ENCODE measurements at places on chromosomes 3 and 15. TPM values are rescaled to one million over a fixed set of nuclear protein-coding genes. Genes with fewer than 3 reads are reported as not detected.
A peak's percentile ranks its signal among the peaks of the same experiment; 100 is the strongest.

DNA sequence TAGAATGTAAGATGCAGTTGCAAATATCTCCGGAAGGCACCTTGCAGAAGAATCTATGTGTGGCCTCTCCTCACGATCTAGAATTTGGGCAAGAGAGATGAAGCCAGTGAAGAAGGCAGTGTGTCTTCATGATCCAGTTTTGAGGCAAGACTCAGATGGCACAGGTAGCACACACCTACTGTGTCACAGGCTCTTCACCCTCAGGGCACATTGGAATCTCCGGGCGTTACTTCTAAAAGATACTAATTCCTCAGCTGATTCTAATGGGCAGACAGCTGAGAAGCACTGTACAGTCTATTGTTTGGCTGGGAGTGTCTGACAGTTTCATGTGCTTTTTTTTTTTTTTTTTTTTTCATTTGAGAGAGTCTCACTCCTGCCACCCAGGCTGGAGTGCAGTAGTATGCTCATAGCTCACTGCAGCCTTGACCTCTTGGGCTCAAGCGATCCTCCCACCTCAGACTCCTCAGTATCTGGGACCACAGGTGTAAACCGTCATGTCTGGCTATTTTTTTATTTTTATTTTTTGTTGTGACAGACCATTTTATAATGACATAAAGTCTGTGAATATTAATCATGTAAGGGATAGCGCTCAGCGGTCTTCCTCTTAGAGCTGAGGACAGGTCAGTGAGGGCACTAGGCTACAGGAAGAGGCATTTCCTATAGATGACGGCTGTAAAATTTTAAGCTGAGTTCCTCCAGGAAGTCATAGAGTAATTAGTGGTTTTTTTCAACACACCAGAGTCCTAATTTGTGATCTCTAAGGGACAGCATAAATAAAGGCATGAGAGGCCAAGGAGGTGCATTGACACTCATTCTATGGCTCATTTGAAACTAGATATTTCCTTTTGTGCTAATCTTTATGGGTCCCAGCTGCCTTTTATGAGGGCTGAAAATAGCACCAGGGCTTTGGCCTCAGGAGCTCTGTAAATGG lies 4.0 kb downstream of the C3orf52 start:
- DNase-seq = no peak

CLSTN2 gene
- total RNA-seq = 3.9 TPM

DNA sequence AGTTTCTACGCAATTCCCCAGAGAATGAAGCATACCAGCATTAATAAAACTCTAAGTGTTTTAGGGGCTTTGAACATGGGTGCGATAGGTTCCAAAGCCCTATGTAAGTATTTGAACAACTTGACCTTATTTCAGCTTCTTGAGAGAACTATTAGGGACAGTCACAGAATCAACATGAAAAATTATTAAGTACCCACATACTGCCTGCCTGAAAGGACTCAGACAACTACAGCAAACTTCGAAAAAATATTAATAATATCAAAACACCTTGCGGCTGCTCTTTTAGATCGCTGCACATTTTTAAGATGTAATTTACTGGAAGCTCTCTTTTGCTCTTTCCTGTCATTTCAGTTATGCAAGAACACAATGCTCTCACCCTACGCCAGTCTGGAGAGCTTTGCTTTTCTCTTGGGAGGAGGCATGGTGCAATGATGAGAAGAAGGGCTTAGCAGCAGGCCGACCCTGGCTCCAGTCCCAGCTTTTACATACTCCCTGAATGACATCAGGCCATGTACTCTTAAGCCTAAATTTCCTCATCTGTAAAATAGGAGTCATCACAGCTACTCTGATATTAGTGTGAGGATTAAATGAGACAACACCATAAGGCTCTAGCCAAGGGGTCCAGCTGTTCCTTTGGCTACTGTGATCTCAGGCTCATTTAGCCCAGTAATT lies 640.7 kb downstream of the FHIT start:
- peak; percentile 70 for DNase-seq

DNA sequence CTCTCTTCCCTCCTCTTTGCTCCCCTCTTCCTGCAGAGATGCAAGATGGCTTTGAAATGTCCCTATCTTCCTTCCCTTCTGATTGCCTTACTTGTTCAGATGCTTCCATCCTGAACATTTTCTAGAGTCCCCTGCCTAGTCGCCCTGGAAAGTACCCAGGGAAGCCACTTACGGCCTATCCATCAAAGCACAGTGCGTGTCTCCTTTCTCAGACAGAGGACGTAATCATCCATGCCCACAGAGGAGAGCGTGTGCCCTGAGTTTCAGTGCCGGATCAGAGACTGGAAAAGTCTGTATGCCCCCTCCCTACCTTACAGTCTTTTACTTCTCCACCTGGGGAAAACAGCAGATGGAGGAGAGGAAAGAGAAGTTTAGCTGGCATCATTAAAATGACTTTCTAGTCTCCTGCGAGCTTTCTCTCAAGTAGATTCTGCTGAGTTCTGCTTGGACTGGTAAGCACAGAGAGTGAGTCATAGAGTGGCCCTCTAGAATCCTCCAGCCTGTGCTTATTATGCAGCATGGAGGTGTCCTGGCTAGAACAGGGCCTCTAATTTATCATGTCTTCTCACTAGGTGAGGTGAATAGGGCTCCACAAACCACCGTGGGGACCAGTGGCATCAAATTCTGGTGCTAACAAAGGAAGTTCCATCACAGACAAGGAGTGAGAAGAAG lies 114.6 kb downstream of the SLCO3A1 start:
- DNase-seq = no peak

GRCh38 chr3:123158899-123159390 lies 42.8 kb upstream of the SEC22A start:
- DNase-seq = no peak

- DNase-seq = no peak
These were observed 3.8 kb downstream of the CMTM7 start for GRCh38 chr3:32395496-32395895.

- DNase-seq = no peak
These were observed 994 bp downstream of the MESP1 start for GRCh38 chr15:89749951-89750559.

DNA sequence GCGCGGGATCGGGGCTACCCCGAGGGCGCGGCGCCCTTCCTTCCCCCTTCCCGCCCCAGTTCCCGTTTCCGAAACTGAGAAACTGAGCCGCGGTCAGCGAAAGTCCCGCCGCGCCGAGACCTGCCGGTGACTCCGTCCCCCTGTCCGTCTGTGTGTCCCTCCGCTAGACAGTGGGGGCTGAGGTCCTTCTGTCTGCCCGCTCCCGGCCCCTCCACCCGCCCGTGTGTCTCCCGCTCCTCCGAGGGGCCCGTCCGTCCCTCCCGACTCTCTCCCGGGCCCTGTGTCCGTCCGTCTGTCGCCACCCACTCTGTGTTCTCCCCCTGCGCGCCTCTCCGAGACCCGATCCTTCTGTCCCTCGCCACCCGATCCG lies 426 bp downstream of the PRKCD start:
- DNase-seq = no peak

CHAC1 gene
- total RNA-seq = 35.4 TPM

SLC28A1 gene
- total RNA-seq = not detected

DNA sequence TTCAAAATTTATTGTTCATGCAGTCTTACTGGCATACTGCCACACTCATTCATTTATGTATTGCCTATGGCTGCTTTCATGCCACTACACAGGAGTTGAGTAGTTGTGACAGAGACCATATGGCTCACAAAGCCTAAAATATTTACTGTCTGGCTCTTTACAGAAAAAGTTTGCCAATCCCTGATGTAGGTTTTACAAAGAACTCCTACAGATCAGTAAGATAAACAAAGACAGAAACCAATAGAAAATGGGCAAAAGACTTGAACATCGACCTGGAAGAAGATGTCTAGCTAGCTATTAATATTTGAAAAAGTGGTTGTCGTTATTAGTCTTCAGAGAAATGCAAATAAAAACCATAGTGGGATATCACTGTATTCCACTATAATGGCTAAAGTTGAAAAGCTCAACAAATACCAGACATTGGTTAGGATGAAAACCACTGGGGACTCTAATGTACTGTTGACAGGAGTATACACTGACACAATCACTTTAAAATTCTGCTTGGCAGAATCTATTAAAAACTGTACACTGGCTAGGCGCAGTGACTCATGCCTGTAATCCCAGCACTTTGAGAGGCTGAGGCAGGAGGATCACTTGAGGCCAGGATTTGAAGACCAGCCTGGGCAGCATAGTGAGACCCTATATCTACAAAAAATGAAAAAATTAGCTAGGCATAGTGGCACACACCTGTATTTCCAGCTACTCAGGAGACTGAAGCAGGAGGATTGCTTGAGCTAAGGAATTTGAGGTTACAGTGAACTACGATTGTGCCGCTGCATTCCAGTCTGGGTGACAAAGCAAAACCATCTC lies 87.7 kb downstream of the NEO1 start:
- no peak for DNase-seq

LRRC34 gene
- 0.43 TPM for total RNA-seq

GRCh38 chr15:78804391-78804792 lies 6.9 kb downstream of the ADAMTS7 start:
- DNase-seq = no peak

- DNase-seq = no peak
These were observed 23.4 kb upstream of the NOX5 start for GRCh38 chr15:68990992-68991500.

KY gene
- not detected for total RNA-seq

GRCh38 chr3:12155828-12156227 lies 2.9 kb downstream of the TIMP4 start:
- peak; percentile 58 for DNase-seq

SCAANT1 gene
- not detected for total RNA-seq

DNA sequence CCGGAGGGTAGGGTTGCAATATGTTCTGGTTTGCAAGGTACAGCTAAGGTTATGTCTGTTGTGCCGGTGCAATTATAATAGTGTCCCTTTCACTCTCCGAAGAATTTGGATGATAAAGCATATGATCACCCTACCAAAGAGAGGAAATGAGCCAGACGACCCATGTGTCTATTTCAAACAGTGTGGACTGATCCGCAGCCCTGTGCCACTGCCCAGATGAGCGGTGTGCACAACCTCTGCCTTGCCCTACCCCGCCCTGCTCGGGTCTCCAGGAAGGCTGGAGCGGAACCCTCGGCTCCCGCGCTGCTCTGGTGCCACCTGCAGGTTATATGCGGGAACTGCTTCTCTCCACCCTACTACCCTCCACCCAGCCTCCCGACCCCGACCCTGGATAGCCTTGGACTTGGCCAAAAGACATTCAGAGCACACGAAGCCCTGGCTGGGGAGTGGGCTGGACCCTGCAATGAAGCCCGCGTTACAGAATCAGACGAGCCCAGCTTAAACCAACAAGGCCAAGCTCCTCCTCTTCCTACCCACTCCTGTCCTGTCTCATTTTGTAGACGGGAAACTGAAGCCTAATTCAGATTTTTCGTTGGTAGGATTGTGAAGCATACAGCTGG lies 68.4 kb upstream of the CHRNB4 start:
- DNase-seq = peak; percentile 47

NEO1 gene
- 47.7 TPM for total RNA-seq

GOLGA6B gene
- not detected for total RNA-seq

DNA sequence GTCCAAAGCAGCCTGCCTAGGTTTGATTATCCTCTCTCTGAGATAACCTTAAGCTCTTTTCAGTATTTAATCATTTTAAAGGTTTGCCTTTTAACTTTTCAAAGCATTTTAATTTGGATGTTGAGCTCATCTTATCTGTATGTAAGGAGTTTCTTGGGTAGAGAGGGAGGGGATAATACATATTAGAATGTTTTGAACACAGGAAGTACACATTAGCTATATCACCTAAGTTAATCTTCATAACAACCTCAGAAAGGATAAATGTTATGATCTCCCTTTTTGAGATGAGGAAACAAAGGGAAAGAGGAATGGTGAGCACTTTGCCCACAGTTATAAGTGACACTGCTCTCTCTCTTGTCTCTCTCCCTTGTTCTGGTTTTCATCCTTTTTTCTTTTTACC lies 2.2 kb upstream of the CD47 start:
- no peak for DNase-seq

GRCh38 chr3:38349684-38350359 lies 3.2 kb downstream of the XYLB start:
- no peak for DNase-seq

TF gene
- not detected for total RNA-seq

GRCh38 chr3:188687389-188687788 lies 484.4 kb upstream of the TPRG1 start:
- DNase-seq = peak; percentile 71

GRCh38 chr15:71746719-71747118 lies 63.6 kb upstream of the NR2E3 start:
- no peak for DNase-seq

GRCh38 chr3:135263331-135263730 lies 468.3 kb downstream of the EPHB1 start:
- no peak for DNase-seq

DNA sequence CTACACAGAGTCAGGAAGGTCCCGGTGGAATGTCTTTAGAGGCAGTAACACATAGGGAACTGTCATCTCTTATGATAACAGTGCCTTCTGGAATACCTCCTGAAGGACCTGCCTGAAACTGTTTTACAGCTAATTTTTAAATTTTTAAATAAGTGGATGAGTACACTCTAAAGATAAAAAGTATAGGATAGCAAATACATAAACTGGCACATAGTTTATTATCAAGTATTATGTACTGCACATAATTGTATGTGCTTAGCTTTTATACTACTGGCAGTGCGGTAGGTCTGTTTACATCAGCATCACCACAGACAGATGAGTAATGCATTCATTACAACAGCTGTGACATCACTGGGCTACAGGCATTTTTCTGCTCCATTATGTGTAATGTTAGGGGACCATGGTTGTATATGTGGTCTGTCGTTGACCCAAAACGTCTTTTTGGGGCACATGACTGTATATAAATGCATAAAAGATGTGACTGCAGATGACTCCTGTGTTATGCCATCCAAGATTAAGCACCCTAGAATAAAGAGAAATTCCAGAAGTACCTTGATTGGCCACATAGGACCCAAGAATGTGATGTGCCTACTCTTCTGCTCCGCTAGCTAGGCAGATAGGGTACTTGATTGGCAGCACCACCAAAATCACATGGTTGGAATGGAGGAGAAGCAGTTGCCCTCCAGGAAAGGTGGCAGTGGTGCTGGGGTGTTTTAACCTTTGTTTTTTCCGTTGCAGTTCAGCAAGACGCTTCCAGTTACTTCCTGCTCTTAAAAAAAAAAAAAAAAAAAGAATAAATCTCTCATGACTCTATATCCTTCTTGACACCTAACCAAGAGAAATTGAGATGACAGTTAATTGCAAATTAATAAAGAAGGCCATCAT lies 3.3 kb downstream of the VPS8 start:
- peak; percentile 96 for DNase-seq

PAQR9 gene
- 0.21 TPM for total RNA-seq

- no peak for DNase-seq
These were observed 45.9 kb upstream of the ATP1B3 start for GRCh38 chr3:141830508-141830907.

DNA sequence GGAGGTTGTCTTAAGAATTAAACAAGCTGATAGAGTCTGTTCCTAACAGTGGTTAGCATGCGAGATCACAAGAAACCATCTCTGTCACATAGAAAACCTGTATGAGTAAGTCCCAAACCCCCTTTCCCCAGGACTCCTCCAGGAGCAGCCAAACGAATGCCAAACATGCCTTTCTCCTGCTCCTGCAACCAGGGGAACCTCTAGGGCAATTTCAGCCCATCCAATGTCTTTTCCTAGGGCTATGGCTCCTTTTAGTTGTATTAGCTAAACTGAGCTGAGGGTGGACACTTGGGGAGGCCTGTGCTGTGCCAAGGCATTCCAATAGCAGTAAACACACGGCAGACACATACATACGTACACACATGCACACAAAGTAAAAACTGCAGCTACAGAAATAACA lies 36.5 kb upstream of the TIMP4 start:
- no peak for DNase-seq

All from H4 (cell line).